Activated CD8-positive, alpha-beta memory T cell treated with anti-CD3 and anti-CD28 coated beads for 1 hour (primary cell): ENCODE measurements at places on chromosomes 3 and 15.

- no peak for DNase-seq
These were observed 1.5 kb downstream of the PLA2G4F start for GRCh38 chr15:42154956-42155355.

DNA sequence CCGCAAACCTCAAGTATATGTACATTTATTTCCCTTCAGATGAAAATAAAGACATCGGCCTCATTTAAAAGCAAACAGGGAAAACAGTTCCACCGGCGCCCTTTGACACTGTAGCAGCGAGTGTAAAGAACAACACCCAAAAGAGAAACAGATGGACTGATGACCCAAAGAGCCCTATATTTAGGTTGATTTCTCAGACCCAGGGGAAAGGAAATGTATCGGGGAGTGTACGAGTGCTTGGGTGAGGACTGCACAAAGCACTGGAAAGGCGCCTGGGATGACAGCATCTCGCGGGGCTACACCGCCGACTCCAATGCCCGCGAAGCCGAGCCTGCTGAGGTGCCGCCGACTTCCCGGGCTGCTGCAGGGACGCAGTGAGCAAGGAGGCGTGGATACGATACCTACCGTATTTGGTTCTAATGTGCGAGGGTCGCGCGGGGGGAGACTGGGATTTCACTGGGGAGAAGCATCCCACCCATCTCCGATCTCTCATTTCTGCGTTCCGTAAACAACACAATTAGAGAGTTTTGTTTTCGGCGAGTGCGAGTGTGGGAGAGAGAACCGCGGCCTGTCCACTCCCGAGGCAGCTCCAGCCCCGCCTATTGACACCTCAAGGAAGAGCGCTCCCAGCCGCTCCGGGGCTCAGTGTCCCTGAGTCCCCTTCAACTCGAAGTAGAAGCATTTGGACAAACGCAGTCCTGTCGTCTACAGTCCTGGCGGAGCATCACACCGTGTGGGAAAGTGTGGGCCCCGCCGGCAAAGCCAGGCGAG lies 2.0 kb downstream of the MECOM start:
- no peak for DNase-seq

GRCh38 chr3:129485721-129486663 lies 42.4 kb upstream of the RHO start:
- no peak for DNase-seq

- no peak for DNase-seq
These were observed 80.4 kb upstream of the GCNT3 start for GRCh38 chr15:59531066-59531675.

DNA sequence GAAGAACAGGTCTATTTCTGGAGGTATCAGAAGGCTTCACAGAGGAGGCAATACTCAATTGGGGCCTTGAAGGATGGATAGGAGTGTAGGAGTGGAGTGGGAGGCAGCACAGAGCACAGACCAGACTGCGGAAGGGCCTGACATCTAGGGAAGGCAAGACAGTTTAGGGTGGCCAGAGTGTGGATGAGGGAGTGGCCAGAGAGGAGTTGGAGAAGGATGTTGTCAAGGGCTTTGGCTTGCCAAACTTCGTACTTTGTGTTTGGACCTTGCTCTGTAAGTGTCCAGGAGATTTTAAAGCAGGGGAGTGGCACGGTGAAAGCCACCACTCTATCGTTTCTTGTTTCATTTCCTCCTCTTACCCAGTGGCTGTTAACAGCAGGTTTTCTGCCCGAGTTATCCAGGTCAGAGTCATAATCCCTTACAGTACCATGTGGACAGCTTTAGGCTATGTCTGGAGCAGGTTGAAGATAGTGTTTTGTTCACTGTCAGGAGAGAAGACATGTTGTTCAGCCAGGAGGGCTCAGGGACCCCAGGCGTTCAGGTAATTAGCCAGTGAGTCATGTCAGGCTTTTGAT lies 12.3 kb downstream of the SMAD3 start:
- DNase-seq, result no peak

DNA sequence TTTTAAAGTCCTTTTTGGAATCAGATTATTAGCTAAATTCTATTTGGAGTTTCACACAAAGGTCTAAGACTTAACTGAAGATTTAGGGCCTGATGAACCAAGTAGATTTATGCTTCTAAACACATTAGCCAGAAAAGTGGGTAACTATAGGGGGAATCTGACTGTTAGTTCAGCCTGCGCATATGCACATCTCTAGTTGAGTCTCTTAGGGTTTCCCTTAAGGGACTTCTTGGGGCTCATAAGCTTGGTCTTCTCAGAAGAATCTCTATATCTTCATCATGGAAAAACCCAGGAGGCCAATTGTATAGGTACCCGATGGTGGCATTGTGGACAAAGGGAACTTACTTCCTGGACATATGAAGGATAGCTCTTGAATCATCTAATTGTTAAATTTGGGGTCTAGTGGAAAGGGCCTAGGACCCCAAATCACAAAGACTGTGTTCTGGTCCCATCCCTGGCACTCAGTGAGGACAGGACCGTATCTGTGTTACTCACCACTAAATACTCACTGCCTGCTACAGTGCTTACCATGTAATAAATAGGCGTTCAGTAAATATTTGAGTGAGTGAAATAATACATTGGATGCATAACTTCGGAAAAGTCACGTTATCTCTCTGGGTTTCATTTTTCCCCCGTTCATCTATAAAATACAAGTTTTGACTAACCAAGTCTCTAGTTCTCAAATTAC lies 17.0 kb downstream of the SELENOT start:
- no peak for DNase-seq

GRCh38 chr3:39404943-39405686 lies 1.4 kb upstream of the RPSA start:
- no peak for DNase-seq

DNA sequence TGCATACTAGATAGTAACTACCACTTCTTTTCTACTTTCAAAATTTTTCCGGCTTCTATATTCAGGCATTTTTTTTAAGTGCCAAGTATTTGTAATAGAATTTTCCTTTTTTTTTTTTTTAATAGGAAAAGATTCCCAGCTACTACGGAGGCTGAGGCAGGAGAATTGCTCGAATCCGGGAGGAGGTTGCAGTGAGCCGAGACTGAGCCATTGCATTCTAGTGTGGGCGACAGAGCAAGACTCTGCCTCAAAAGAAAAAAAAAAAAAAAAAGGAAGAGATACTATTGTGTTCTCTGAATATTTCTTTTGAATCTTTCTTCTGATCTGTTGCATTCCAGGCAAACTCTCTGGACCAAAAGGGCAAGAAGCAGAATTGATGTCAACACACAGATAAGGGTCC lies 557.3 kb downstream of the FGF12 start:
- DNase-seq, result no peak

GRCh38 chr3:72143966-72144717 lies 359.2 kb upstream of the PROK2 start:
- DNase-seq, result no peak

DNA sequence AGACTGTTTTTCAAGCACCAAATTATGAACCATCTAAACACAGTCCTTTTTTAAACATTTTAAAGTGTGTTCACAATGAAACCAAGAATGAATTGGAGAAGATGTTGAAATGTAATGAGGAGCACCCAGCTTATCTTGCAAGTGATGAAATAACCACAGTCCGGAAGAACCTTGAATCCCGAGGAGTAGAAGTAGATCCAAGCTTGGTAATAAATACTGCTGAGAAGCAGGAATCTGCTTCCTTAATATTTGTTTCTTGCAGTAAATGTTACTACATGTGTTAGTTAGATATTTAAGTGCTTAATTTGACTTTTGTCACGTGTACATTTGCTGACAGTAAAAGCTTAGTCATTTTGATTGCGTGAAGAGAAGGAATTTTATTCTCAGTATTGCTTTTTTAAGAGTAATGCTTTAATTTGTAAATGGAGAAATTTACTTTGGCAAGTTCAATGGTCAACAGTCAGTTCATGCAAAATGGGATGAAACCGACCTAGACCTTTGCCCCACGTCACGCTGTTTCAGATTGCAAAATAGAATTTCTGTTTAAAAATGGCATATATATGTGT lies 69.8 kb downstream of the OPA1 start:
- DNase-seq, result no peak

DNA sequence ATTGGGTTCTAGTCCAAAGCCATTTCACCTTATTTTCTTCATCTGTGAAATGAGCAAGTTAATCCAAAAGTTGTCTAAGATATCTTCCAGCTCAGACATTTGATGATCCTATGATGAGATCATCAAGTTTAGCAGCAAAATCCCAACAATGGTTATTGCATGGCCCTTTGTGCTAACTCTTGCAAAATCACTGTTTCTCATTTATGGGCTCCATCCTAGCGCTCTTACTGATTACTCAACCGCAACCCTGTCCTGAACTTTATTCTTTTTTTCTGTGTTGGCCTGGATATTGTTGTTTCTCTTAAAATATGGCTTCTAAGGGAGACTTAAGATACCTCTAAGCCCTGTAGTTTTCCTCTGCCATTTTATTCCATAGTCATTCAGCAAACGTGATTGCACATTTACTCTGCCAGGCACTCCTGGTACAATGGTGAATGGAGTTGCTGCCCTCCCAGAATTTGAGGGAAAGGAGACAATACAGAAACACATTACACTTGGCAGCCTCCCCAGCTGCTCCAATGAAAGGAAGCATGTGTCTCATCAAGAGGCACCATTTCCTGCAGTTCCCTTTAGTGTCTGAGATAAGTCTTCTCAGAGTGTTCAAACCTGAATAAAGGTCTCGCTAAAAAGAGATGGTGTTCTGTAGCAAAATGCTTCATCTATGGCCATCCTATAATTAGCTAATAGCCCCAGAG lies 4.4 kb downstream of the GXYLT2 start:
- DNase-seq, result no peak

- no peak for DNase-seq
These were observed 327.1 kb downstream of the KBTBD8 start for GRCh38 chr3:67325231-67325630.

- DNase-seq, result no peak
These were observed 123.0 kb downstream of the VGLL3 start for GRCh38 chr3:86867982-86868381.

DNA sequence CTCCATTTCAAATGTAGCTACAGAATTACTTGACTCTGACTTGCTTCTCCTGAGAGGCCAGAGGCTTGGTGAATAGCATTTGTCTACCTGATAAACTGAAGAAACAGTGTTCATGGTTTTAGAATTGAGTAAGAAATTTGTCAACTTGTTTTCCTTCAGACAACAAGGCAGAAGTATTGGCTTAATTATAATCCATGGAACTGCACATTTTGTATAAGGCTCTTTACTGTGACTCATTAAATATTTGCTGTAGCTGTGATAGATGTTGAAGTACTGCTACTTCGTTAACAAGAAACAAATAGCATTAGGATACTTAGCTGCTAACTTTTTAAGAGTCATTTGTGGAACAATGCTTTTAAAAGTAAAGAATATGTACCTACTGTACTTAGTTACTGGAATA lies 4.6 kb downstream of the UNC13C start:
- no peak for DNase-seq

- no peak for DNase-seq
These were observed 800.8 kb downstream of the TUSC7 start for GRCh38 chr3:117510396-117510795.

GRCh38 chr15:99387421-99388168 lies 136.3 kb downstream of the LRRC28 start:
- no peak for DNase-seq

- no peak for DNase-seq
These were observed 121.3 kb downstream of the CHST2 start for GRCh38 chr3:143240886-143241285.

DNA sequence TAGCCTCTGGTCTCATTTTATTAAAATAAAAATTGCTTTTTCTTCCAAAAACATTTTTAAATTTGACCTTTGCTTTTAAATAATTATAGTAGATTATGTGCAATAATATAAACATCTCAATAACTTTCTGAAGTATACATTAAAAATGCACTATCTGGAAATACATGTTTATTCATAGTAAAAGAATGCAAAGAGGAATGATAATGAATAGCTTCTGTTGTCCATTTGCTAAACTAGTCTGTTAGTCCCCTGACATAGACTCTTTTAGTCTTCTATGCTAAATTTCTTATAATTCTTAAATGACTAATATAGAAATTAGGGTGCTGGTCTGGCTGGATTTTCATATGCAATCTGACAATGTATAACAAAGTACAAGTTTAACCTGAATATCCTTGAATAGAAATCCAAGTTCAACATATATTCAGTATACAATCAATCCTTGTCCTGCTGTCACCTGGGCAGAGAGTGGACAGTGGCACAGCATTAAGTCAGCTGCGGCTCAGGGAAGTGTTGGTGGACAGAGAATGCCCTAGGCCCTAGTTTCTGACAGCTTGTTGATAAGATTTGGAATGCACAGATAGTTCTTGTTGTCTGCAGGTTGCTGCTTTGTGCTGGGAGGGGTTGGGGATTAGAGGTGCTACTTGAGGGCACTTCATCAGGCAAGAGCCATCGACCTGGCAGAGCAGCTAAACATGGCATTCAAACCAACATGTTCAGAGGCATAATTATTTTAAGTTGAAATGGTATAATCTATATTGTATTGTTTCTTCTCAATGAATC lies 161.7 kb downstream of the MBNL1 start:
- no peak for DNase-seq

DNA sequence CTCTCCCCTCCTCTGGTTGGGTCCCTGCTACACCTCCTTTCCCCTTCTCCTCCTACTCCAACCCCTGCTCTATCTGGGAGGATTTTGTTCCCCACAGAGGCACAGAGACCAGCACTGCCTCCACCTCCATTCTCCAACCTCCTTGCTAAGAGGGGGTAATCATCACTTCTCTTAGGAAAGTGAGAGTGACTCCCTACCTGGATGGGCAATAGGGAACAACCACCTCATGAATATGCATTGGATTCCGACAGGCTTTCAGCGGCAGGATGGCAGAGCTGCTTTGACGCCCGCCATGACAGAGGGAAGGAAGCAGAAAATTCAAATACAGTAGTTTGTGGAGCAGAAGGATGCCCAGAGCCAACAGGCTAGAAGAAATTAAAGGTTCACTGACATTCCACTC lies 614.8 kb upstream of the MDFIC2 start:
- DNase-seq, result no peak
